ENCODE measurements at places on chromosomes 6 and 20. TPM values are rescaled to one million over a fixed set of nuclear protein-coding genes. Genes with fewer than 3 reads are reported as not detected.

MAPK13 gene
- total RNA-seq: 70.1 TPM

CDYL gene
- 35.6 TPM for total RNA-seq

RUNX2 gene
- 22.2 TPM for total RNA-seq

OTOR gene
- total RNA-seq: not detected

RIPOR2 gene
- 23.5 TPM for total RNA-seq

COL9A3 gene
- total RNA-seq: not detected

CAGE1 gene
- 0.06 TPM for total RNA-seq

SPTLC3 gene
- total RNA-seq: 0.08 TPM

TOP1 gene
- total RNA-seq: 102 TPM

MCCD1 gene
- not detected for total RNA-seq

ZSCAN16 gene
- total RNA-seq: 4.5 TPM

VSX1 gene
- not detected for total RNA-seq

MAFB gene
- total RNA-seq: 0.04 TPM

PRDM1 gene
- 94.3 TPM for total RNA-seq

MMP24 gene
- total RNA-seq: not detected

CALHM6 gene
- 5.0 TPM for total RNA-seq

BPI gene
- not detected for total RNA-seq

HLA-DQB2 gene
- not detected for total RNA-seq

SLPI gene
- not detected for total RNA-seq

GTSF1L gene
- not detected for total RNA-seq

SOX18 gene
- not detected for total RNA-seq

FGD2 gene
- total RNA-seq: 1.3 TPM

HMGCLL1 gene
- not detected for total RNA-seq

RAMACL gene
- 0.17 TPM for total RNA-seq

CLPSL1 gene
- not detected for total RNA-seq

Measured in activated CD8-positive, alpha-beta memory T cell treated with anti-CD3 and anti-CD28 coated beads for 36 hours (primary cell).